ENCODE measurements at places on chromosomes 11 and 22.

DNA sequence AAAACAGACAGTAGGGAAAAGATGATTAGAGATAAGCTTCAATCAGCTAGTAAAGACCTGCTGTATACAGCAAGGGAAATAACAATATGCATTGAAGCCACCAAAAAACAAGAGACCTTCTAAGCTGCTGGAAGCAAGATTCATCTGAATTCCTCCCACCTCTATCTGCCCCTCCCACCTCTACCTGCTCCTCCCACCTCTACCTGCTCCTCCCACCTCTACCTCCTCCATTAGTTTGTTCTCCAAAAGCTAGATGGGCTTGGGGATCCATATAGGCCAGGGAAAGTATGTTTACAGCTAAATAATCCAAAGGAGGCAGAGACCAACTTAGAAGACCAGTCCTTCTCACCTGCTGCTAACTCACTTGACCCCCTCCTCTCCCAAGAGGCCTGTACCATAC is 33.2 kb downstream of the PAK1 start:
- no peak for DNase-seq

DNA sequence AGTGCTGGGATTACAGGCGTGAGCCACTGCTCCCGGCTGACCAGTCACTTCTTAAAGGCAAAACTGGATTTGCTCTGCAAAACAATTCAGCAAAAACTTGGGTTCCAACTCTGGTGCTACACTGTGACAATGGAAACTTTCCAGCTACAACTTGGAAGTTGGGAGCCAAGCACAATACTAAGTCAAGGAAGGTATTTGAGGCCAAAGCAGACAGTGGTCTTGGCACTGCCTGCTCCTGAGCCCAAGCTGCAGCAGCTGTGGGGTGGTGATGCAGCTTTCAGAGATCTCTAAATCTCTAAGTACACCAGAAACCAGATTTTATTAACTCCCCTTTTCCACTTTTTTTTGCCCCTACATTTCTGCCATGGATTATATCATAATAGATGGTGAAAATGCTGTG is 17.5 kb downstream of the ADM start:
- no peak for DNase-seq

DNA sequence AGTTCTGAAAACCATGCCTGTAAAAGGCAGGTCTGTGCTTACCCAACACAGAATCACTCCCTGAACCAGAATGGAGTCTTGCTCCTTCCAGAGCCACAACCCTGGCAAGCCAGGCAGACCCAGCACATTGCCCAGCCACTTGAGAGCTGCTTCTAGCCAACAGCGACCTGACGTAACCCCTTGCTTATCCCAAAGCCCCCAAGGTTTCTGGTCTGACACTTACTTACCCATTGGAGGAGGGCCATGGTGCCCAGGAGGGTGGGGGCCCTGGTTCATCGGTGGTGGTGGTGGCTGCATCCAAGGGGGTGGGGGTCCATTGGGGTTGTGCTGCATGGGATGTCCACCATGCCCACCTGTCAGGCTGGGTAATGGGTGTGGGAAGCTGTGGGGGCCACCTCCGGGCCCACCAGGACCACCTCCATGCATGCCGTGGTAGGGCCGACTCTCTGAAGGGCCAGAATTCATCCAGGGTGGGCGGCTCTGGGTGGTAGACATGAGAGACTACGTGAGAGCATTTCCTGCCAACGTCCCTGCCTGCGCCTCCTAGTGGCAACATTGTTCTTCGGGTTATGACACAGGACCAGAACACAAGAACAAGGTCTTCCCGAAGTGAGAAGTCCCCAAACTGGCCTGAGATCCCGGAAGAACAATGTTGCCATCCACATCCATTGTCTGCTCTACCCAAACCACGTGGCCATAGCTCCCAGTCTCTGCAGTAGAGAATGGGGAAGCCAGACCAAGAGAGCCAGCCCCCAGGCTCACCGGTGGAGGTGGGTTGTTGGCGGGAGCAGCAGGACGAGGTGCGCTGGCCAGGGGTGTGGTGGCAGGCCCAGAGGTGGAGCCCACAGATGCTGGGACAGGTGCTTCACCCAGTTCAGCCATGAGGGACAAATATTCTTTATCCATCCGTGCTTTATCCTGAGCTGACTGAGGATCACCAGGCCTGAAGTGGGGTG is 7.8 kb upstream of the PYGM start:
- DNase-seq, result peak; percentile 67

- DNase-seq, result no peak
Measured at GRCh38 chr11:12410006-12410728, 32.8 kb downstream of the PARVA start.

DNA sequence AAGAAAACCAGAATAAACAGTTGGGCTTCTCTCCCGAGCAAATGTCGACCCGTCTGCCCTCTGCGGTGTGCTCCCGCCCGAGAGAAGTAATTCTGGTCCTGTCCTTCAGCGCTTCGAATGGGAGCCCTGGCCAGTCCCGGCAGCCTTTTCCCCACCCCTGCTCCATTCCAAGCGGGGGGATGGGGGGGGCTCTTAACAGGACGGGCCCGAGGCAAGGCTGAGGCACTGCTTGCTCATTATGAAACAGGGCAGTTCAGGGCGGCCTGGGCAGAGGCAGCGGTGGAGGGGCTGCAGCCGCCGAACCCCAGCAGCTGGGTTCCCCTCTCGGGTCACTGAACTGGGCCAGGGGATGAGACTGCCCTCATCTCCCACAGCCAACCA is 9.1 kb downstream of the BACE1-AS start:
- peak; percentile 10 for DNase-seq

- DNase-seq, result no peak
Measured at GRCh38 chr11:20363149-20363499, 390 bp upstream of the HTATIP2 start.

DNA sequence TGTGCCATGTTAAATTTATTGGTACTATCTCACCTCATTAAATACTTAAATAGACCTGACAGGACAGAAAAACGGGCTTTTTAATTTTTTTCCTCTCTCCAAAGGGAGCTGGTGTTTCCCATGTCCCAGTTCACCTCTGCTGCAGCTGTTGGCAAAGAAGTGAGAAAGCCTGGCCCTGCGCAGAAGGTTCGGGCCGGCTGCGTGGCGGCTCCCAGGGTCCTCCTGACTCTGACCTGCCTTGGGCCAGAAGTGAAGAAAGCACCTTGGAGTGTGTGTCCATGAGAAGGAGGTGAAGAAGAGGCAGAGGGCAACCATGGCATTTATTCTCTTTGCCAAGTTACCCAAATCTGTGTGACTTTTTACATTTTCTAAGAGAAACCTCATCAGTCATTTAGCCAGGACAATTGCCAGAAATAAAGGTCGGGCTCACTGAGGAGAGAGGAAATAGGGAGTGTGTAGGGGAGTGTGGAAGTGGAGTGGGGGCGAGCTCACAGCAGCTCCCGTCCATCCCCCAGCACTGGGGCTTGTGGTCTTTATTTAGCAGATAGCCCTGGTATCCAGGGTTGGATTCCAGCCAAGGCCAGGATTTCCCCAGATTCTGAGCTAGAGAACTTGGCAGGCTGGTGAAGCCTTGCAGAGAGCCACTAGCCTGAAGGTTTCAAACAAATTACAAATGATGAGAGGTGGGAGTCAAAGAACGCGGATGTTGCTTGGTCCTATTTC is 102.4 kb upstream of the CADM1 start:
- DNase-seq, result peak; percentile 56

- no peak for DNase-seq
Measured at GRCh38 chr11:35951680-35952079, 7.8 kb downstream of the LDLRAD3 start.

All from kidney tubule cell (primary cell).